ENCODE measurements at places on chromosomes 7 and 10.

GRCh38 chr10:90987383-90987782 is 66.5 kb upstream of the ANKRD1 start:
- no peak for DNase-seq

- DNase-seq, result peak; percentile 34
These were observed 15.7 kb downstream of the SLK start for GRCh38 chr10:103982639-103983038.

DNA sequence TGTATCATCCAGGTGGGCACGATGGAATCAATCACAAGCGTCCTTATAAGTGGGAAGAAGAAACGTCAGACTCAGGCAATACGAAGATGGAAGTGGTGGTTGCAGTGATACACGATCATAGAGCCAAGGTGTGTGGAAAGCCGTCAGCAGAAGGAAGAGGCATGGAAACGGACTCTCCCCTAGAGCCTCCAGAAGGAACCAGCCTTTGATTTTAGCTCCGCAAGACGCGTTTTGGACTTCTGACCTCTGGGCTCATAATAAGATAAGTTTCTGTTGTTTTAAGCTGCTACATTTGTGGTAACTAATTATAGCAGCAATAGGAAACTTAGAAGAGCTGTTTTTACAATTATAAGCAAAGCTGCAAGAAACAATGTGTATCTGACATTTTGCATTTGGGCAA is 14.8 kb downstream of the FANK1 start:
- DNase-seq, result no peak

DNA sequence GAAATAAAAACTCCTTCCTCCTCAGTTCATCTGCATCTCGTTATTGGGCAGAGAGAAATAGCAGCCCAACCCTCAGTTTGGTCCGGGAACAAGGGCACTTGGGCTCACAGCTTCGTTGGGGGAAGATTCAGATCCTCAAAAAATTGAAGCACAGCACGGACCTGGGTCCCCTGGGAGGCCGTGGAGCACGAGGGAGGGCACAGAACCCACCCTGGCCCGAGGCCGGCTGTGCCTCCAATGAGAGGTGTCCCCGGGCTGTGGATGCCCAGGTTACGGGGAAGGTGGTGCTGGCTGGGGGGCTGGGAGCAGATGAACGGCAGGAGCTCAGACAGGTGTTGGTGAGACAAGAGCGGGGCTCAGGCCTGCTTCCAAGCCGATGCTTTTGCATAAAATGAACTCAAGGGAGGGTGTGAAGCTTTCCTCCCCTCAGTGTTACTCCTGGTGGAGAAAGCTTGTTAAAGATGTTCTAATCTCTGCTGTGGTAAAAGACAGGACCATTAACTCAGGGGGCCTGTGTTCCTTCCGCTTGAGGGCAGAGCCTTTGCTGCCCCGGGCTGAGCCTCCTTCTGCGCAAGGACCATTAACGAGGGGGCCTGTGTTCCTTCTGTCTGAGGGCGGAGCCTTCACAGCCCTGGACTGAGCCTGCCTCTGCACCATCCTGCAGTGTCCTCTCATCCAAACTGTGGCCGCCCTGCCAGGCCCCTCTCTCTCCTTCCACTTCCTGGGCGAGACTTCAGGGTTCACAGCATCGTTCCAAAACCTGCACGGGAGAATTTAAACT is 302.2 kb downstream of the ADARB2 start:
- no peak for DNase-seq

DNA sequence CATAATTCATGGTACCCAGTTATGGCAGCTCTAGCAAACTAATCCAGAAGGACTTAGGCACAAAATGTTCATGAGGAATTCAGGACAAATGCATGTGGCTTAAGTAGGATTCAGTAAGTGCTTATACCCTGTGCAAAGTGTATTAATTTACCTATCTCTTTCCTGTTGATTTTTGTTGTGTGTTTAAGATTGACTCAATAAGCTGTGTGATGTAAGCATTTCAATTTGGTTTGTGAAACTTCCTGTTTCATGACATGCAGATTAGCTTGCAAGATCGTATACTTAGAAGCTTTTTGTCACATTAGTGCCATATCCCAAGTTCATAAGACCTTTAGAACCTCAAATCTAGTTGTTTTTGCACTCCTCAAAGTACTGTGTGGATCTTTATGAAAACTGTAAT is 416.7 kb downstream of the ARL4A start:
- DNase-seq, result no peak

DNA sequence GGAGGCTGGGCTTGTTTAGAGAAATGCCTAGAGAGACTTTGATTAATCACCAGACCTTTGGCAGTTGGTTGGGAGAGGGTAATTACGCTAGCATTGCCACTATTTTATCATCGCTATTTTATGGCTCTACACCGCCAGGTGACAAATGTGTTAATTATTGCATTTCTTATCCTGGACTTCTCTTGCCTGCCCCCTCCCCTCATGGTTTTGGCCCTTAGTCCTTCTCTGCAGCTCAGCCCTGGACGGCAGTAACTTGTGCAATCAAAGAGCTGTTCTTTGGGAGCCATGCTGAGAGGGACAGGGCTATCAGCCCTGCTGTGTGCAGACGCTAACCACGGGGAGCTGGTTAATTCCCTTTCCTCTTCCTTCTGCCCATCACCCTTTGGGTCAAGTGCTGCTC is 585.0 kb downstream of the AUTS2 start:
- no peak for DNase-seq

- no peak for DNase-seq
These were observed 480 bp downstream of the VPS50 start for GRCh38 chr7:93232673-93233018.

- DNase-seq, result no peak
These were observed 126.2 kb downstream of the CCNY start for GRCh38 chr10:35462491-35462934.

- no peak for DNase-seq
These were observed 19.7 kb upstream of the CCDC6 start for GRCh38 chr10:59926086-59926485.

GRCh38 chr7:24793982-24794648 is 36.9 kb upstream of the GSDME start:
- DNase-seq, result no peak

DNA sequence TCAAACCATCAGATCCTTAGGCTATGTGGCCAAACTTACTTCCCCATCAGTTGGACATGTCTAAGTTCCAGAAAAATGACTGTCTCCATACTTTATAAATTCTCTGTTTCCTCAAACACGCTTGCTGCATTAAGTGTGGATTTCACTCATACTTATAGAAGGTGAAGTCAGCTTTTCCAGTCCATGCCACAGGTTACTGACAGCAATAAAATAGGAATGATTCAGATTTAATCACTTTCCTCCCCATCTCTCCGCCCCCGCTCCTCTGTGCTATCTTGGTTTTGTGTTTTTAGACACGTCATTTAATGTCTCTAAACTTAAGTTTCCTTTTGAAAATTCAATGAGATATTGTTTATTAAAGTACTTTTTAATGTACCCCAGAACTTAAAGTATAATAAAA is 1098.0 kb upstream of the C7orf33 start:
- no peak for DNase-seq

DNA sequence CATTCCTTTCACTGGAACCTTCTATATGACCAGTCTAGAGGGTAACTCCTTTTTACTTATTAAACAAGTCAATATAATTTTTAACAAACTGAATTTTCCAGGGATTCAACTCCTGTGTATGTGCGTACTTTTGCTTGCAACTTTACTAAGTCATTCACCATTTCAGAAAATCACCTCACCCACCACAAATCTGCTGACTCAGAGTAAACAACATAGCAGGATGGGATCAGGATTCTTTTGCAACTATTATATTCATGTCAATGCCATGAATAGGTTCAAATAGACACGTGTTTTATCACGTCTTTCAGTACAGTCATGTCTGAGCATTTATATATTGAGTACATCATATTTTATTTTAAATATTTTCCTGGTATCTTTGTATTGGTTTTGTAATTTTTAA is 14.5 kb downstream of the CTTNBP2 start:
- no peak for DNase-seq

- peak; percentile 79 for DNase-seq
These were observed 13.1 kb downstream of the PLCE1 start for GRCh38 chr10:94006591-94007550.

GRCh38 chr7:121300685-121301420 is 27.9 kb upstream of the WNT16 start:
- DNase-seq, result no peak

- DNase-seq, result no peak
These were observed 679.6 kb downstream of the PARD3 start for GRCh38 chr10:34135515-34135914.

DNA sequence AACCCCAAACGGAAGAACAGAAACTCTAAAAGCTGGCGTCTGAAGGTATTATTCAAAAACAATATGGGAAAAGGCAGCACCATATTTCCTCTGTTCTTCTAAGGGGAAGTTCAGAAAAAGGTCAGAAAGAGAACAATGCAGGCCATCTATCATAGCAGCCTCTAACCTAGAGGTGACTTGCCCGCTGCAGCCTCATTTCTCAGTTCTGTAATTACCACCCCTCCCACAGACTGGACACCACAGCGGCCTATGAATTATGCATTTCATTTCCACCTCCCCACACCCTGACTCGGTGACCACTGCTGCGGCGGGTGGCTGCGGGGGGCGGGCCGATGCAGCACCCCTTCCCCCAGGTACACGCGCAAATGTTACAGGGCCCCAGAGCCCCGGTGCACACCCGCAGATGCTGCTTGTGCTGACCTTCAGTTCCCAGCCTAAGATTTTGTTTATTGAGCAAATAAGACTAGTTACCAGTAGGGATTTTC is 125.5 kb downstream of the CLEC2L start:
- DNase-seq, result no peak

- peak; percentile 87 for DNase-seq
These were observed 6.8 kb downstream of the LMBR1 start for GRCh38 chr7:156886020-156886795.

DNA sequence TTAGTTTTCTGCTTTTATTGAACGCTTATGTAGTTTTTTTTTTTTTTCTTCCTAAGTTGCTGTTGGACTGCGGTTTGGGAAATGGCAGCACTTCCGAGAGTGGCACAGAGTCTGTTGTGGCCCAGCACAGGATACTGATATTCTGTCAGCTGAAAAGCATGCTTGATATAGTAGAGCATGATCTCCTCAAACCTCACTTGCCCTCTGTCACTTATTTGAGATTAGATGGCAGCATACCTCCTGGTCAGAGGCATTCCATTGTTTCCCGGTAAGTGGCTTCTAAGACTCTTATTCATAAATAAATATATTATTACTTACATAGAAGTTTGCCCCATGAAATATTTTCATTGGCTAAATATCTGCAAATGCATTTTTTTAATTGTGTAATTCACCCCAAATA is 101.1 kb downstream of the BTAF1 start:
- no peak for DNase-seq

DNA sequence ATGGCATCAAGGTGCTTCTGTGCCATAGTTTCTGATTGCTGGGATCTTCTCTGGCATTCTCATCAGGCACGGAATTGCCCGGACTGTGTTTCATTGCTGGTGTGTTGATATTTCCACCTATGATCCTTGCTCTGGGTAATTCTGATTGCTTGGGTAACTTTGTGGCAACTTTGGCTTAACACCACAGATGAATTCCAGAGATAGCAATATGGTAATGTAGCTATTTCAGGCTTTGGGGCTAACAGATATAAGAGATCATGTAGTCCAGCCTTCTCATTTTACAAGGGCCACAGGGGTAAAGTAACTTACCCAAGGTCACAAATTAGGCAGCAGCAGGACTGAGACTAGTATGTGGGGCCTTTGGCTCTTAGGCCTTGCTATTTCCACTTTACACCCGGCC is 53.9 kb upstream of the PLPP4 start:
- no peak for DNase-seq

- DNase-seq, result no peak
These were observed 25.3 kb downstream of the DNMBP start for GRCh38 chr10:99984211-99985034.

- DNase-seq, result no peak
These were observed 115.5 kb upstream of the ZMIZ1 start for GRCh38 chr10:78953113-78953798.

GRCh38 chr10:2979306-2979705 is 88.0 kb upstream of the PFKP start:
- no peak for DNase-seq

DNA sequence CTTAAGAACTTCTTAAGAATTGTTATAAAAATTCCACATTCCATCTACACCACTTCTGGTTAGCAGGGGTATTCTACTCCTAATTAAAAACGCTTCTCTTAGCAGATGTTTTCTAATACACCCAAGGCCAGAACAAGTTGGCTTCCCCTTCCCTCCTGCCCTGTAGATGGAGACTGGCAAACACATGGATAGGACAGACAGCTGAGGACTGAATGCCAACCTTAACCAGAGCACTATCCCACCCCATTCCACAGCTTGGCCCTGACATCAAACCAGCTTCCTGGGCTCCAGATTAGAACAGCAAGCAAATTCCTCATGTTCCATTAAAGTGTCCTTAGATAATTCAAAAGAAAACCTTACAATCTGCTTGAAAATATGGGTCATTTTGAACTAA is 56.6 kb upstream of the IL6 start:
- no peak for DNase-seq
